MV-4-11 (cell line): ENCODE measurements at places on chromosomes 12 and 14.

GRCh38 chr14:83548061-83548839, 1981.7 kb upstream of the FLRT2 start:
- DNase-seq, result no peak

DNA sequence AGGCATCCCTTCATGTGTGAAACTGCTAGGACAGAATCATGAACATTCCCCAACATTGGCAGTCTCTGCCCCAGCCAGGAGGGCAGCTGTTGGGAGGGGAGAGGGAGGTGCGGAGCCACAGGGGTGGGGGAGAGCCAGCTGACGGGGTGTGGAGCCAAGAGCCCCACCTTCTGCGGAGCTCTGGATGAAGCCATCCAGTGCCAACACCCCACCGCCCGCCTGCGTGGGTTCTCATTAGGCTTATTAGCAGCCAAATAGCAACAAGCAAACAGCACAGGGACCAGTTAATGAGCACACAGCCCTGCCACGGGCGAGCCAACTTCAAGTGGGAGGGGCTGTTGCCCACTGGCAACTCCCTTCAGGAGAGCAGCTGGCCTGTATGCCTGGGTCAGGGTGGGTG, 12.1 kb downstream of the LTBP2 start:
- no peak for DNase-seq

DNA sequence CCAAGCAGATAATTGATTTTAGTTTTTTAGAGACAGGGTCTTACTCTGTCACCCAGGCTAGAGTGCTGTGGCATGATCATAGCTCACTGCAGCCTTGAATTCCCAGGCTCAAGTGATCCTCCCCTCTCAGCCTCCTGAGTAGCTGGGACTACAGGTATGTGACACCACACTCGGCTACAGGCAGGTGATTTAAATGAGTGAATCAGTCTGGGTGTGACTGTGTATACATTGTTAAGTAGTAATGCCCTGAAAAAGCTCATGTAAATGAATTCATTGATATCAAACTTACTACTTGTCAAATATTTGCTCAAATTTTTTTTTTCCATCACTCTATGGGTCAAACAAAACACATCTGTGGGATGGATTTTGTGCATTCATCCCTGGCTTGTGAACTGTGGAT, 6.3 kb upstream of the USP44 start:
- DNase-seq, result no peak

DNA sequence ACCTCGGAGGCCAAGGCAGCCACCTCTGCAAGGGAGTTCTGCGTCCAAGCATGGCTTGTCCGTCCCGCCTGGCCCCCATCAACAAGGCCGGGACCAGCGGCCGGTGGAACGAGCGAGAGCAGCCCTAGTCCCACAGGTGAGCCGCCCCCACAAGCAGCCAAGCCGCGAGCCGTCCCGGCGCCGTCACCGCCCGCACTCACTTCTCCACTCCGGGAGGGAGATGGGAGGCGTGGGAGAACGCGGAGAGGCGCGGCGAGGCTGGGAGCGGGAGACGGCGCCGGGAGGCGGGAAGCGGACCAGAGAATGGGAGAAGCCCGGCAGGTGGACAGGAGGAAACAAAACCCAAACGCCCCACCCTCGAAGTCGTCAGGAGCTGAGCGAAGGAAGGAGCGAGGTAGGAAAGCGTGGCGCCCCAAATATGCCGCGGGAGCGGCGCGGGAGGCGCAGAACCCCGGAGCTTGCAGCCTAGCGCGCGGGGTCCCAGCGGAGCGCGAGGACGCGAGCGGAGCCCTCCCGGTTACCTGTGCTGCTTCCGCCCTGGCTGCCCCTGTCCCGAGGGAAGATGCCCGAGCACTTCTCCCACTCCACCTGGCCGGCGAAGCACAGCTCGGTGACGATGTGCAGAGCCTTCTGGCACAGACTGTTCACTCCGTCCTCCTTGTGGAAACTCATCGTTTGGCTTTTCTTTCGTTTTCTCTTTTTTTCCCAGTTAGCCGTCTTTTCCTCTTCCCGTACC, 600 bp downstream of the SYT10 start:
- DNase-seq, result no peak

DNA sequence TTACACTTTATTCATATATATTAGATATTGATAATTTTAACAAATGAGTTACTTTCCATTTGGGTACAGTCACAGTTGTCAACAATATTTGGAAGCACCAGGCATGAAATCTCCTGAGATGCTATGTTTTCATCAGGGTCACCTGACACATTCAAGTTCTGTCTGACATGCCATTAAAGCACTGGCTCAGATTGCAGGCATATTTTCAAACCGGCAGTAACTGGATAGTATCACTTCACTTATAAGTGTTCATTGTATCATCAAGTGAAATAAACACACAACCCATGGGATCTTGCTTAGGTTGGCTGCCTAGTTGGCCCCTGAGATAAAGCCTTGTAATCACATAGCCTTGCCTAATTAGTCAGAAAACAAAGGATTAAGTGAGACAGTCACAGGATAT, 4.8 kb downstream of the IFNG start:
- DNase-seq, result no peak

DNA sequence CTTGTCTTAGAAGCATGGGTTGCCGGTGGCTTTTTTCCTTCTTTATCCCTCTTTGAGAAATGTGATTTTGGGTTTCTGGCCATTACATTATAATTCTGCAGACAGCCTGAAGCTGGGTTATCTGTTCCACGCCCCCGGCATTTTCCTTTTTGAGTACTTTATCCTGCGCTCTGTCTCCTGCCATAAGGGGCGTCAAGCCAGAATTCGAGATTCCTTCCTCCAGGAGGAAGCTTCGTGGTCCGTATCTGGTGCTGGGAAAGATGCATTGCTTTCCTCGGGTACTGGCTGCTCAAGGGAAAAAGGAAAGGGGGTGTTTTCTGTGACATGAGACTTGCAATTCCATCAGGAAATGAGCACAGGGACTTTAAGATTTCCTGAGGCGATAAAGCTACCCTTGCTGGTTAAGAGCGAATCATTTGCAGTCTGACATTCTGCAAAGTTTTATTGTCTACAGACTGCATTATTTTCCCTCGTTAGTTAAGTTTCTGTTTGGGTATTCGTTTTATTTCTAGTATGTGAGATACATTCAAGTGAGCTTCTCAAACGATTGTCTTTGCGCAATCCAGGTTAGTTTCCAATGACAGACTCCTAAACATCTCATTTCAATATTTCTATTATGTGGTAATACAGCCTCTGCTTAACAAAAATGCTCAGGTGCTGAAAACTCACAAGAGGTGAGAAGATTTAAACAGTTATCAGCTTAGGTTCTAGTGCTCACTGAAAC, 694 bp downstream of the AKAP5 start:
- DNase-seq, result no peak

GRCh38 chr14:55721353-55721752, 141.3 kb downstream of the KTN1 start:
- peak; percentile 93 for DNase-seq

DNA sequence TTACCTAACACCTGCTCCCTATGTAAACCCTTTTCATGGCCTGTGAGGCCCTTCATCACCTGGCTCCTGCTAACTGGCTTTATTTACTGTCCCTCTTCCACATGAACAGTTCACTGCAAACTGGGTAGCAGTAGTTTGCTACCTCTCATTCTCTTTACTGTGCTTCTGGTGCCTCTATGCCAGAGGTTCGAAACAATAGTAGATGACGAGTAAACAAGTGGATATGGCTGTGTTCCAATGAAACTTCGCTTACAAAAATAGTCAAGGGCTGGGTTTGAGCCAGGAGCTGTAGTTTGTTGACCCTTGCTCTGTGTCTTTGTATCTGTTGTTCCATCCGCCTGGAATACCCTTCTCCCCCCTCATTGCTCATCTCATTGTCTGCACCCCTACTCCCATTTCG, 233.6 kb upstream of the RMST start:
- no peak for DNase-seq

GRCh38 chr14:67385120-67385519, 25.0 kb downstream of the EIF2S1 start:
- no peak for DNase-seq

DNA sequence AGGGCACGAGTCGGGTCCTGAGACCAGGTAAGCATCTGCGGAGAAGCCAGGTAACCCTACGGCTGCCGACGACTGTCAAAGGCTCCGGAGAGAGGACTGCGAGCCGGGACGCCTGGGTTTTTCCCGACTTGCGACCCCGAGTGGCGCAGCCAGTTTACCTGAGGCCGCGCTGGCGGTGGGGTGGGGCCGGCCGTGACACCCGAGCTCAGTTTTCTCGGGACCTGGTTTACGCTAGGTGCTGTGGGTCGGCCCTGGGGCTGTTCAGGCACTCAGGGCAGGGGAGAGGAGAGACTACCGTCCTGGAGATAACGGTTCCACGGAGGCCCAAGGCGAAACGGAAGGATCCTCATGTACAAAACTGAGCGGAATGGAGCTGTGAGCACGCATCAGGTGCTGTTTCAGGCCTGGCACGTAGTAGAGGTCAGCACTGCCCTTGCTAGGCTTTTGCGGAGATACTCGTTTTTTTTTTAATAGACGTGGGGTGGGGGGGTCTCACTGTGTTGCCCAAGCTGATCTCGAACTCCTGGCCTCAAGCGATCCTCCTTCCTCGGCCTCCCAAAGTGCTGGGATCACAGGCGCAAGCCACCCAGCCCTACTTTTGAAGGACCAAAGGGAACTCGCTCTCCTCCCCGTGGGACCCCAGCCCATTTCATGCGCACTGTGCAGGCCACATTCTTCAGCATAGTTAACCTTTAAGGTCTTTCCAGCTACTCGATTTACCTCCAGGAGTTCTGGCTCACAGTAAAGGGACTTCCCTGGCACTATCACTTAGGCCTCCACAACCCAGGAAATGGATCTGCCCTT, 471 bp downstream of the MTRFR start:
- DNase-seq, result no peak

- peak; percentile 48 for DNase-seq
Observed at GRCh38 chr12:64221651-64222008, 466 bp downstream of the KICS2 start.

DNA sequence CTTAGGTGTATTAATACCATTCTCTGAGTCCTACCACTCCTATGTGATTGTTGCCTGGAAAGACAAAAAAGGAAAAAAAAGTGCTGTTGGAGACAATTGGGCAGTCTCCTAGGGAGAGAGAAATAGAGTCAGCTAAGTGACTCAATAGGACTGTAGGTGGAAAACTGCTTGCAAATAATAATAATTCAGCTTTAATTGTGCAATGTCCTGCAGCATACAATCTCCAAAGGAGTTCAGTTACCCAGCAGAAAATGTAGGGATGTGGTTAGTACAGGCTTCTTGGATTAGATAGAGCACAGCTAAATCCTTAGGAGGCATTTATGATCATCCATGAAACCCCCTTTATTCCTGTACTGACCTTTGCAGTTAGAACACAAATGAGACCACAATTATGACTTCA, 3.0 kb upstream of the SRSF9 start:
- no peak for DNase-seq

DNA sequence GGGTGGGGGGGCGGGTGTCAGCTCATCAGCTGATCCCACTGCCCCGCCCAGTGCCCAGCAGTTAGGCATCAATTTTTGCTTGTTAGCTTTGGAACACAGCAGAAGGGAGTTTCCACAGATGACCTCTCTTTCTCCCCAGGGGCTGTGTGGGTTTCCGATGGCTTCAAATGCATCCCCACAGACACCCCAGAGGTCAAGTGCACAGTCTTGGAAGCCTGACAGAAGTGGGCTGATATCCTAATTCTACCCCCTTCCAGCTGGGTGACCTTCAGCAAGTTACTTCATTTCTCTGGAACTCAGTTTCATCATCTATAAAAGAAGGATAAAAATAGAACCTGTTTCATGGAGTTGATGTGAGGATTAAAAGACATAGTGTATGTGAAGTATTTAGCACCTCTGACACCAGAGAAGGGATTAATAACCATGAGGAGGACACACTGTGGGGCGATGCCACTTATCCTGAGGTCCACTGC, 22.0 kb downstream of the TTC9 start:
- no peak for DNase-seq
